ENCODE measurements at places on chromosomes 11 and 22. TPM values are rescaled to one million over a fixed set of nuclear protein-coding genes. Genes with fewer than 3 reads are reported as not detected.

Gene PATE2
- total RNA-seq = not detected

Gene RAG2
- total RNA-seq = not detected

Gene OR51B2
- not detected for total RNA-seq

Gene TBX1
- not detected for total RNA-seq

Gene ZNF215
- total RNA-seq = 2.4 TPM

Gene RIMBP3B
- total RNA-seq = 0.32 TPM

Gene GAB2
- 0.91 TPM for total RNA-seq

Gene MYOD1
- not detected for total RNA-seq

Gene GAL
- total RNA-seq = 8.4 TPM

Gene C2CD2L
- total RNA-seq = 19.3 TPM

- DNase-seq = no peak
Observed at GRCh38 chr11:68862421-68862820, 20.7 kb upstream of the CPT1A start.

GRCh38 chr22:32448980-32449379, 15.3 kb downstream of the BPIFC start:
- DNase-seq = no peak

DNA sequence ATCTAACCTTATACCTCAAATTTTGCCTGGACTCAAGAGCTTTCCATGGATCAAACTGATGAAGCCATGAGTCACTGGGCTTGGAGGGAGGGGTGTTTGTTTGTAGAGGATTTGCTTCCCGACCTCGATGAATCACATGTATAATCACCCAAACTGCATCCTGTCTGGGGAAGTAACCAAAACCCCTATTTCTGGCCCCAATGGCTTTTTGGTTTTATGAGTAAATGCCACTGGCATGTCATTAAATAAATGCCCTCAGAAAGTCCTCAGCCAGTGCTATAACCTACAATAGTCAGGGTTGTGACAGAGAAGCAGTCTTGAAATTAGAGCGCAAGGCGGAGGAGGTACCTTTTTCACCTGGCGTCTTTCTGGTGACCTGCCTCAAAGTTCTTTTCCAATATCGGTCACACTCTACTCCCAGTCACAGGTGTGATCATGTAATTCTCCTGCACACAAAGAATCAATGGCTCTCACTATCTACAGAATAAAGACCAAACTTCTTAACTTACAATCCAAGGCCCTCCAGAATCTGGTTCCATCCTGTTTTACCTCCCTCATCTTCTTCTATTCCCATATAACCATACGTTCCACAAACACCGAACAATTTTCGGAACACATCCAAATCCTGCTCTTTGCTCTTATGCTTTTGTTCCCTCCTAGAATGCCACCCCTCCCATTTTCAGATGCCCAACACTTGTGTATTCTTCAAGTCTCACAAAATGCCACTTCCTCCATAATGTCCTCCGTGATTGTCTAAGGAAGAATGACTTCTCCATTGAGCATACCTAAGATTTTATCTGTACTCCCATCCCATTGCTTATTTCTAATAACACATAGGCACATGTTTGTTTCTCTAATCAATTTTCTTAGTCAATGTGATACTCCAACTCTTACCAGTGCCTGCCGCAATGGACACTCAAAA, 81.3 kb upstream of the BLID start:
- no peak for DNase-seq

DNA sequence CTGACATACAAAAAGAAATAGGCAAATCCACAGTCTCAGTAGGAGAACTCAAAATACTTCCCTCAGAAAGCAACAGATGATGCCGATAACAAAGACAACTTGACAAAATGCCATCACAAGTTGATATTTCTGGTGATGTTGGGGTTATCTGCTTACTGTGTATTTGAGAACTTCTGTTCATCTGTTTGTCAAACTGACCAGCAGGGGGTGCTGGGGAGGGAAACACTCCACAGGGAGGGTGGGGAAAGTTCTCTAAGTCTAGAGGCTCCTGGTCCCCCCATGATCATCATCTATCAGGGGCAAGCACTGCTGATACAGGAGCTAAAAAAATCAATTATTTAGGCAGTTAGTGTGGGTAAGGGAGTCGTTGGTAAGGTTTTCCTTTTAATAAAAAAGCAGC, 19.2 kb downstream of the GLYATL1 start:
- peak; percentile 41 for DNase-seq

DNA sequence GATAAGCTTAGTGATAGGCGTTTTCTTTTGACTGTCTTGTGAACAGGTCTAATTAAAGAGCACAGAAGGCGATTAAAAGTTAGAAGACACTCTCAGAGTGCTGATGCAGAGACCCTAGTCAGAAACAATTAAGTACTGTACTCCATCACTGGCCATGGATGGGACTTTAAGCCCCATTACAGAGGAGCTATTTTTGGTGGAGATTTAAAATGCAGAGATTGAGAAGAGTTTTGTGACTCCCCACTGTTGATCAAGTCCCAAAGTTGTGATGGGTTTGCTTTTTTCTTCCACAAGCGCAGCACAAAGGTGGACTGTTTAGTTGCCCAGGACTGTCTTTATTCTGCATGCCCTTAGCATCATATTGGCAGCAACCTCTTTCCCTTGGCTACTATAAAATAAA, 978 bp downstream of the LUZP2 start:
- no peak for DNase-seq

GRCh38 chr11:78039391-78039918, 16.4 kb upstream of the KCTD14 start:
- no peak for DNase-seq

GRCh38 chr22:45226503-45227186, 14.0 kb downstream of the KIAA0930 start:
- DNase-seq = no peak

DNA sequence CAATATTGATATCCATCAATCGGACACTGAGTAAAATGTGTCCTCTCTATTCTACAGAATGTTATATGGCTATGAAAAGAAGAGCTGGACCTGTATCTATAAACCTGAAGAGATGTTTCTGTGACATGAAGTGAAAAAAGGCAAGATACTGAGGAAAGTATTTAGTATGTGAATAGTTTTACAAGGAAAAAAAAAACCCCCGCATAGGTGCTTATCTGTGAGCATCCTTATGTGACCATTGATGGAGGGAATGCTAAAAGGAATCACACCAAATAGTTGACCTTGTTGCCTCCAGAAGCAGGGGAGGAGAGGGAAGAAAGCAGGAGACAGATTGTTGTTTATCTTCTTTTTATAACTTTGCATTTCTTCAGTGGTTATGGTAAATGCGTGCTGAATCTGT, 661 bp upstream of the PRG2 start:
- no peak for DNase-seq

- no peak for DNase-seq
Observed at GRCh38 chr11:83475760-83476159, 189.6 kb upstream of the CCDC90B start.

DNA sequence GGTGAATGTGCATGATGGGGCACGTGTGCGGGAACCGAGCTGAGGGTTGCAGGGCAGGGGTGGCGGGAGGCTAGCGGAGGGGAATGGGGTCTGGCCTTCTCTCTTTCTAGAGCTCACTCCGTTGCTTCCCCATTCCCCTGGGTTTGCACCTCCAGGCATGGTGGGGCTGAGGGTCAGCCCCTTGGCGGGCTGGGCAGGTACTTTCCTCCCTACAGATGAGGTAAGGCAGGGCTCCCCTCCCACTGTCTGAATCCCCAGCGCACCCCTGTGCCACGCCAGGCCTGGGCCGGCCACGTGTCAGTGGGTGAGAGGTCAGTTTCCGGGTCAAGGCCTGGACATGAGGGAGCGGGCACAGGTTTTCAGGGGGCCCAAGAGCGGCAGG, 8.9 kb downstream of the SUSD2 start:
- DNase-seq = no peak

- no peak for DNase-seq
Observed at GRCh38 chr11:7694235-7694634, 12.0 kb downstream of the OVCH2 start.

DNA sequence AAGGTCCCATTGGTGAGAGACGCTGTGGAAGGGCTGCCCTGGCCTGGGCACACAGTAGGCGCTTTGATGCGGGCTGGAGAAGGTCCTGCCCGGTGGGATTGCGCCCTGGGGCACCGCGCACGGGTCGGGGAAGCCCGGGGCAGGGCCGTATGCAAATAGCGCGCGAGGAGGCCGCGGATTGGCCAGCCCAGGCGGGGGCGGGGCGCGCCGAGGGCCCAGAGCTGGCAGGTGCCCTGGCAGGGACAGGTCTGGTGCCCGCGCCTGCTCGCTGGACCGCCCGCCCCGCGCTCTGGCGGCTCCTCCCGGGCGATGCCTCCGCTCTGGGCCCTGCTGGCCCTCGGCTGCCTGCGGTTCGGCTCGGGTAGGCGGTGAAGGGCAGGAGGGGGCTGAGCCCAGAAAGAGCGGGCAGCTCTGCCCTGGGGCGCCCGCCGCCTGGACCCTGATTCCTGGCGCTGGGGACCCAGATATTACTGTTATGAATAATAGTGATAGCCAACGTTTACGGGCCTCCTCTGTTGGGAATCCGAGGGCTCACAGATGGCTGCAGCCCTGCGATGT, at the start of gene UPK3A:
UPK3A (plus strand) TSS at position 245 of the 558 bp plus-strand sequence; CDS start at position 310, 65 bp downstream.
- DNase-seq = peak; percentile 73

DNA sequence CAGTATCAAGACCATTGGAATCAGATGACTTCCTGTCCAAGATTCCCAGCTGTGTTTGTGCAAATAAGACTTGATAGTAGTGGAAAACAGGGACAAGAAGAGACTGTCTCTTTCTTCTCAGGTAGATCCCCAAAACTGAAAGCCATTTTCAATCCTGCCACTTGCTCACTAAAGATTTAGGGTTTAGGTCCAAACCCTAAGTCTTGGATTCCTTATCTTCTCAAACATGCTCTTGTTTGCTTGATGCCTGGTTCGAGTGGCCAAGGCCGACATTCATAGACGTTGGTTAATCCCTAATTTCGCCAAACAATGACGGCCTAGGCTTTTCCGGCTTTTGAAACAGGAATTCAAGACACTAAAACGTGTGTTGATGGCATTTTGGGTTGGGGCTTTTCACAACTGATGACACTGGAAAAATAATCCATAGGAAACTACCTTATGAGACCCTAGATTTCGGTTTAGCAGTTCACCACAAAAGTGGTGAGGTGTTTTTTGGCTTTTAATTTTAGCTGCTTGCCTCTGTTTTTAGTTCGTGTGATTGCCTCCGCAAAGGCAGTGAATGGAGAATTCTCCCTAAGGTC, 1.0 kb upstream of the GTPBP1 start:
- DNase-seq = no peak

DNA sequence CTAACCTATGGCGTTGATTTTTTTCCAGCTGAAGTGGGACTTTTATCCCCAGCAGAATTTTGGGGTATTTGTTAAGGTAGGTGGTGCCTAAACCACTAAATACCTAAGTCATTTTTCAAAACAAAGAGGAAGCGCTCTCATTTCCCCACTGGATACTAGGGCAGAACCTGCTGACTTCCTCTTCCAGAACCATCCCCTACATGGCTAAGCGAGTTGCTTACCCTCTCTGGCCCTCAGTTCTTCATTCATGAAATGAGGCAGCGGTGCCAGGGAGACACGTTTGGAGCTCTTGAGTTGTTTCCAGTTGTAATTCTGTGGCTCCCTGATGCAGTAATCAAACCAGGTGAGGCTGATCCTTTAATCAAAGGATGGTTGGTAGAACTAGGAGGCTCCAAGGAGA, 10.0 kb upstream of the MTMR3 start:
- no peak for DNase-seq

DNA sequence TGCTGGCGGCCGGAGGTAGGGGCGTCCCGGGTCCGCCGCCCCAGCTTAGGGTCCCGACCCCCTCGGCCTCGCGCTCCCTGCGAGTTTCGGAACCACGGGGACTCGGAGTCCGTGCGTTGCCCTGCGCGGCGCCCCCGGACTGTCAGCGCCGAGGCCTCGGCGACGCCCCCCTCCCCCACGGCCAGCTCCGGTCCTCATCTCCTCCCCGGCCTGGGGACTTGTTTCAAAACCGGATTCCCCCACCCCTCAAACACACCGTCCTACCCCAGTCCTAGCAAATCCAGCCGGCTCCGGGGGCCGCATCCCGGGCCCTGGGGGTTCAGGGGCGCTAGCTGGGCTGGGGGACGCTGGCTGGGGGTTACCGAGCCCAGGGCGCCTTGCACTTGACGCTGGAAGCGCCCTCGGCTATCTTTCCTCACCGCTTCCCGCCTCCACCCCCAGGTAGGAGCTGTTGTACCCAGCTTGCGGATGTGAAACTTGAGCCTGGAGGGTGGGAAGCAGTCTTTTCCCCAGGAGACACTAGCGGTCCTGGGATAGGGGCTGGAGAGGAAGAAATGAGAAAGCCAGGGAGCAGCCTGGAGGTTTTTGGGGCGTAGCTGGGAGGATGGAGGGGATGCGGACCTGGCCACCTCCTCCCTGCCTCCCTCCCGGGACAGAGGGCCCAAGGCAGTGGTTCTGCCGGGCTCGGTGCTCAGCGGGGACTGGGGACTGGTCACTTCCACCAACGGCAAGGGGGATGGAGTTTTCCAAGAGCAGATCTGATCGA, 550 bp downstream of the FBLN1 start:
- DNase-seq = no peak

- DNase-seq = no peak
Observed at GRCh38 chr11:107783121-107783520, 71.3 kb upstream of the SLN start.

- DNase-seq = peak; percentile 62
Observed at GRCh38 chr22:22787786-22788459, 99.7 kb upstream of the IGLL5 start.

DNA sequence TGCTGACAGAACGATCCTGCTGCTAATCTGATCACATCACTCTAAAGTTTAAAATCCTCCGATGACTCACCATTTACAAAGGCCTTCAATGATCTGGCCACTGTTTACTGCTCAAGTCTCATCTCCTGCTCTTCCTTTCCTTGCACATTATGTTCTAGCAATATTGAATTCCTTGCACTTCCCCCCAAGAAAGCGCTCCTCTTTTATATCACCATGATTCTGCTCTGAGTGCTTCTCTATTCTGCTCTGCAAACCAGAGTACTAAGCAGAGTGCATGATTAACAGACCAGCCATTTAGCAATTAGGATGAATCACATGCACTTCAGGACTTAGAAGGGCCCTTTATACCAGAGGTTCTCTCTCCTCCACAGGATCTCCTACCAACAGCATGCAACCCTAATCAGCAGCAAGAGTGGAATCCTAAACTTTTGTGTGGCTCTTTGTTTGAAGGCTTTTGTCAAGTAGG, 1122.8 kb upstream of the CCDC90B start:
- no peak for DNase-seq

DNA sequence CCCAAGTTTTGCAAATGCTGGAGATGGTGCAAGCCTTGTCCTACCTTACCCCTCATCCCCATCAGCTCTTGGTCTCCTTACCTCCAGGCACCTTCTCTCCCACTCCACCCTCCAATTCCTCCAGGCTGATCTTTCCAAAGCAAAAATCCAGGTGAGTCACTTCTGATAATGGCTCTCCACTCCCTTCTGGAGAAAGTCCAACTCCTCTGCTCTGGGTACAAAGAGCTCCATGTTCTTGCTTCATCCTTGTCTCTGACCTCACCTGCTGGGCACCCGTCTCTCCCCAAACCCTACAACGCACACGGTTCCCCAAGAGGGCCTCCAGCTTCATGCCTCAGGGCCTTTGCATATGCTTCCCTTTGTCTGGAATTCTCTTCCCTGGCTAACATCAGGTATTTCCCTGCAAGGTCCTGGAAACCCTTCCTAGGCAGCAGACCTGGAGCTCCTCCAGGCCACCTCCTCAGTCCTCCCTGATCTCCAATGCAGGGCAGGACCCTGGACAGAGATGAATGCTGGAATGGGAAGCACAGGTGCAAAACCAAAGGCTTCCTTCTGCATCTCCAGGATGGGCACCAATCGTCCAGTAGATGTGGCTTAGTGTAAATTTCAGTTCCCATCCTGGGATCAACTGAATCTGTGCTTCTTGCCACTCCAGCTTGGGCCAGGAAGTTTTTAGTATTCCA, 22.7 kb downstream of the IFT27 start:
- no peak for DNase-seq

GRCh38 chr22:43442386-43443151, 30.8 kb downstream of the MPPED1 start:
- no peak for DNase-seq
